ENCODE measurements at places on chromosomes 4 and X.

DNA sequence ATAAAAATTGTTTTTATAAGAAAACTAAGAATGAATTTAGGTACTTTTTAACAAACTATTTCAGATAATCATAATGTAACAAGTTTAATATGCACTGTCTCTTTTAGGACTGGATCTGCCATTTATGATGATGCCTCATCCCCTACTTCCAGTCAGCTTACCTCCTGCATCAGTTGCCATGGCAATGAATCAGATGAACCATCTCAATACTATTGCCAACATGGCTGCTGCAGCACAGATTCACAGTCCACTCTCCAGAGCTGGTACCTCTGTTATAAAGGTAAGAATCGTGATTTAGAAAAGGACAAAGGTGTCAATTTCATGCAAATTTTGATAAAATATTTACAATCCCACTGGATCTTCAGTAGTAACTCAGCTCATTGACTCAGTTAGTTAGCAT is 566.2 kb downstream of the DACH2 start:
- DNase-seq: no peak

DNA sequence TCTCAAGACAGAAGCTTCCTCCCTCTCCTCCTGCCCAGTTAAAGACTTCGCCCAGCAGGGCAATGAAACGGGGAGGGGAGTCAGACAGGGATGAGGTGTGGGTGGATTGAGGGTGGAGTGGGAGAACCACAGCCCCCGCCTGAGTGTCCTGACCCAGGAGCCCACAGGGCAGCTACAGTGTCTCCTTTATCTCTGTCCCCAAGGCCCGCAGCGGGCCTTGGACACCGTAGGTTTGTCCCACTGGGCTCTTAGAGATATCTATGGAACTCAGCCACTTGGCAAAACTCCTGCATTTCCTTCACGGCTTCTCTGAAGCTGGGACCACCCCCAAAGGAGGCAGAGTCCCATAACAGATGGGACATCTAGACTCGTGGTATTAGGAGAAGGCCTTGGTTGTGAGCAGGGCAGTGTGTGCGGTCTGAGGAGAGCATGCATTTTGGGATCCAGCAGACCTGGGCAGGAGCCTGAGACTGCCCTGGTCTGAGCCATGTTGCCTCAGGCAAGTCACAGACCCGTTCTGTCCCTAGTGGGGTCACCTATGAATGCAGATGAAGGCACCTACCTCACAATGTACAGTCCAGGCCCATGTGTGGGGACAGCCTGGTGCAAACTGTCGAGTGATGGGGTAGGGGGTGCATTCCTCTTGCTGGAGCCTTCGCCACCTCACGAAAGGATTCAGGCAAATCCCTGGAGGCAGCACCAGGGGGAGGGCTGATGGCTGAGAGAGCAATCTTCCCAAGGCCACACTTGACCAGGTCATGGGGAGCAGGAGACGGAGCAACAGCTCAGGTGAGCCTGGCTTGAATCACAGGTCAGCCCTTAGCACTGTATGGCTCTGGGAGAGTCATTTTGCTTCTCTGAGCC is 225.7 kb upstream of the PSAPL1 start:
- no peak for DNase-seq

DNA sequence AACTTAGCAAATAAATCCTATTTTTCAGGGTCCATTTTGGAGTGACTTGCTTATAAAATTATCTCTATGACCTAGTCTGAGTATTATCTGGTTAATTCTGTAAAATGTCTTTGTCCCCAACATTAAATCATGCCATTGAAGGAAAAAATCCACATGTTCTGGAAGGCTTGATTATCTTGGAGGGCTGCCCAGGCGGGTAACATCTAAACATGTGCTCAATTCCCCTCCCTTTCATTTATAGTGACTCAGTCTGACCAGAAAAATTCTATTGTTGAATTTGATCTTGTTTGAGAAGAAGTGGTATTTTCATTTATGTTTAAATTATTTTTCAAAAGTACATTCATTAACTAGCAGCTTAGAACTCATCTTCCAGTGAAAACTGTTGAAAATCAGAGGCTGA is 55.4 kb upstream of the SLC10A7 start:
- DNase-seq: no peak

- no peak for DNase-seq
Measured at GRCh38 chrX:55709735-55710134, 7.8 kb upstream of the RRAGB start.

DNA sequence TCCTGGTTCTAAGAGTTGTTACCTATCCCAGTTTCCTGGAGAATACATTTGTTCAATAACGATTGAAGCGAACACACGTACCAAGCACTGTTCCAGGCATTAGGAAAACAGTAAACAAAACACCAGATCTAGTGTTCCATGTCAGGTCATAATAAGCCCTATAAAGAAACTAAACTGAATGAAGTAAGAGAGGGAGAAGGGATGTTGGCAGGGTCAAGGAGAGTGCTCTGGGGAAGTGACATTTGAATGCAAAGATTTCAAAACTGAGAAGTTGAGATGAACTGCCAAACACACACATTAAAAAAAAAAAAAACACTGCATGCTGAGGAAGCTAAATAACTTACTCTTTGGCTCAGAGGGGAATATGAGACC is 14.4 kb upstream of the ENAM start:
- no peak for DNase-seq

Data from HuH-7 (cell line).